ENCODE measurements at places on chromosomes 12 and 14. TPM values are rescaled to one million over a fixed set of nuclear protein-coding genes. Genes with fewer than 3 reads are reported as not detected.

The LARP4 gene
- 22.3 TPM for total RNA-seq

The P2RX7 gene
- total RNA-seq: 0.32 TPM

The SERPINA5 gene
- 0.06 TPM for total RNA-seq

The NAA25 gene
- total RNA-seq: 22.4 TPM

The KRT4 gene
- total RNA-seq: not detected

The ACSS3 gene
- total RNA-seq: 6.8 TPM

The RHOJ gene
- not detected for total RNA-seq

The PITPNM2 gene
- total RNA-seq: 2.7 TPM

The CLEC7A gene
- total RNA-seq: not detected

The CISTR gene
- not detected for total RNA-seq

The PTCSC3 gene
- total RNA-seq: not detected

The LUM gene
- total RNA-seq: 14.9 TPM

The PTPN21 gene
- 14.7 TPM for total RNA-seq

The FCF1 gene
- 36.1 TPM for total RNA-seq

The EIF2S3B gene
- total RNA-seq: 0.32 TPM

The TAS2R13 gene
- total RNA-seq: 0.63 TPM

The CLEC2D gene
- total RNA-seq: 2.8 TPM

The SIX6 gene
- not detected for total RNA-seq

The KRT83 gene
- not detected for total RNA-seq

The WSCD2 gene
- total RNA-seq: not detected

The ANO2 gene
- total RNA-seq: under 0.01 TPM

The PTPRQ gene
- 16.6 TPM for total RNA-seq

The B4GALNT1 gene
- total RNA-seq: 4.9 TPM

The EFS gene
- total RNA-seq: not detected

The VPS33A gene
- 22.4 TPM for total RNA-seq

The PLCZ1 gene
- not detected for total RNA-seq

The RFX4 gene
- not detected for total RNA-seq

The TMEM117 gene
- total RNA-seq: 23.5 TPM

The TRIM9 gene
- 4.4 TPM for total RNA-seq

The AMN gene
- not detected for total RNA-seq

The CEBPE gene
- 0.11 TPM for total RNA-seq

The ANKS1B gene
- total RNA-seq: 0.11 TPM

The RPL10L gene
- not detected for total RNA-seq

The MGP gene
- total RNA-seq: not detected

The LRTM2 gene
- total RNA-seq: not detected

The CNTN1 gene
- total RNA-seq: not detected

The KRT7 gene
- 2.2 TPM for total RNA-seq

The PAWR gene
- total RNA-seq: 8.3 TPM

The SLC7A7 gene
- total RNA-seq: 4.2 TPM

The TAS2R14 gene
- 1.7 TPM for total RNA-seq

The CCDC177 gene
- not detected for total RNA-seq

The CMA1 gene
- not detected for total RNA-seq

The DDHD1 gene
- 13.6 TPM for total RNA-seq

The DHRS2 gene
- total RNA-seq: 2.4 TPM

The CLEC4A gene
- not detected for total RNA-seq

The NPAS3 gene
- not detected for total RNA-seq

The NFE2 gene
- total RNA-seq: not detected

The PTPRO gene
- 0.63 TPM for total RNA-seq

The LMNTD1 gene
- not detected for total RNA-seq

The SPTB gene
- not detected for total RNA-seq

The SLC35F4 gene
- not detected for total RNA-seq

The TBC1D30 gene
- total RNA-seq: 0.06 TPM

The HCAR1 gene
- not detected for total RNA-seq

The TMEM132C gene
- not detected for total RNA-seq

The BHLHE41 gene
- 4.0 TPM for total RNA-seq

The PRKD1 gene
- total RNA-seq: 23.1 TPM

The LHX5 gene
- total RNA-seq: not detected

Data from LHCN-M2 (cell line).